Renal cortical epithelial cell (primary cell): ENCODE measurements at places on chromosomes 16 and 17.

GRCh38 chr17:55411463-55411855 is 10.2 kb downstream of the MMD start:
- DNase-seq = no peak

GRCh38 chr17:41865596-41865893 is 322 bp upstream of the KLHL11 start:
- no peak for DNase-seq

GRCh38 chr16:10136916-10137315 is 45.3 kb downstream of the GRIN2A start:
- DNase-seq = no peak

GRCh38 chr16:85550422-85550864 is 62.7 kb upstream of the GSE1 start:
- DNase-seq = no peak

GRCh38 chr17:5135726-5136579 is 20.1 kb downstream of the USP6 start:
- no peak for DNase-seq

DNA sequence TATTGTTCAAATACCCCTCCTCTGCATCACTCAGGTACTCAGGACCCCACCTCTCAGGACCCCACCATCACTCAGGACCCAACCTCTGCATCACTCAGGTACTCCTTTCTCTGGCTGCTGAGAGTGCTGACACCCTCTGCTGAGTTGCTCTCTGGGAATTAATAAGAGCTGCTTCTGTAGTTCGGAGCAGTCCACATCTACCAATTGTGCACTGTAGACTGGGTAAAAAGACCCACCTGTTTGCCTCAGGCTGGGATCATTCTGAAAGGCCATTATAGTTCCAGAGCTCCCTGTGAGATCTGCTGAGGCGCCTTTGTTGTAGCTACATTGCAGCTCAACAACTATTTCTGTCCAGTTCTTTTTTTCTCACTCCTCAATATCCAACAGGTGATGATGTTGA is 276.3 kb upstream of the MYOCD start:
- DNase-seq = no peak

DNA sequence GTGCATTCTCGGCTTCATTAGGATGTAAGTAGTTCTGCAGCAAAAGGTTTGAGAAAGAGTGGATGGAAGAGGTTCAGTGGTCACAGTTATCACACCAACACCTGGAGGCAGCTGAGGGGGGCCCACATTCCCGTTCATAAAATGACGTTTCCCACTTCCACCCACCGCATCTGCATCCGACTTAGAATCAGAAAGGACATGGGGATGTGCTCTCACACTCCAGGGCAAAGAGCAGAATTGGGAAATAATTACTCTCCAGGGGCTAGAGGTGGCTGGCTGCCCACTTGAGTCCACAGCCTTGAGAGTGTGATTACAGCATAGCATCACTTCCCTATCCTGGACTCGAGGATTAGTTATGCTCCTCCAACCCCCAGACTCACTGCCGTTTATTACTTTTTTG is 122.0 kb downstream of the CPPED1 start:
- DNase-seq = no peak

GRCh38 chr16:71762186-71762585 is 37.7 kb upstream of the PHLPP2 start:
- no peak for DNase-seq

DNA sequence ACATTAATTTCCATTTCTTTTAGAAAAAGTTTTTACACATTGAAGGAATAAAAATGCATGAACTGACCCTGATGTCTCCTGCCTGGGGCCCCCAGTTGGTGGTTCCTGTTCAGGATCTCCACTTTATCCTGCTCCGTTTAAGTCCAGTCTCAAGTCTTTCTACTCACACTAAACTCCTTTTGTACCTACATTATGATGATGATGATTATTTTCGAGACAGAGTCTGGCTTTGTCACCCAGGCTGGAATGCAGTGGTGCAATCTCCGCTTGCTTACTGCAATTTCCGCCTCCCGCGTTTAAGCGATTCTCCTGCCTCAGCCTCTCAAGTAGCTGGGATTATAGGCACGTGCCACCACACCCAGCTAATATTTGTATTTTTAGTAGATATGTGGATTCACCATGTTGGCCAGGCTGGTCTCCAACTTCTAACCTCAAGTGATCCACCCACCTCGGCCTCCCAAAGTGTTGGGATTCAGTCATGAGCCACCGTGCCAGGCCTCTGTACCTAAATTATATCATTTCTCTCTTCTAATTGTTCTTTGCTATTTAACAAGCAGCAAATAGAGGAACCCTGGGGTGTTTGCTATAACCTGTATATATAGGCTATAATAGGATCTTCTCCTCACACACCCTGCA is 2.2 kb upstream of the FOXK2 start:
- no peak for DNase-seq

DNA sequence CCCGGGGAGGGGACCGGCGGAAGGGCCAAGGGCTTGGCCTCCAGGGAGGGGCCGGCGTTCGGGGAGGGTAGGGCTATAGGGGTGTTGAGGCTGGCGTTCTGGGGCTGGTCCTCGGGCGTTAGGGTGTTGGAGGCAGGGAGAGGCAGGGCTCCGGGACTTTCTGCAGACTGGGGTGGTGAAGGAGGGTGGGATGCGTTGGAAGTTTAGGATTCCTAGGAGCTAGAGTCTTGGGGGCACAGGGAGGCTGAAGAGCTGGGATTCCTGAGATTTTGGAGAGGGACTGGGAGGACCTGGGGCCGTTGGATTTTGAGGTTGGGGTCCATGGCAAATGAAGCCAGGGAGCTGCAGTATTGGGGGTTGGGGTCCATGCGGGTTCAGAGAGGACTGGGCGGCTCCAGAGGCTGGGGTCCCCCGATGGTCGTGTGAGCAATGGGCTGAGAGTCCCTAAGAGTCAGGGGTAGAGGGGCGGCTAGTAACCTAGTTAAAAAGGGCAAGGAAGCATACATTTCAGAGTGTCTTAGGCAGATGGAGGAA is 740 bp downstream of the NFATC2IP start:
- no peak for DNase-seq

GRCh38 chr16:75379911-75380847 is 53.1 kb downstream of the CFDP1 start:
- no peak for DNase-seq

DNA sequence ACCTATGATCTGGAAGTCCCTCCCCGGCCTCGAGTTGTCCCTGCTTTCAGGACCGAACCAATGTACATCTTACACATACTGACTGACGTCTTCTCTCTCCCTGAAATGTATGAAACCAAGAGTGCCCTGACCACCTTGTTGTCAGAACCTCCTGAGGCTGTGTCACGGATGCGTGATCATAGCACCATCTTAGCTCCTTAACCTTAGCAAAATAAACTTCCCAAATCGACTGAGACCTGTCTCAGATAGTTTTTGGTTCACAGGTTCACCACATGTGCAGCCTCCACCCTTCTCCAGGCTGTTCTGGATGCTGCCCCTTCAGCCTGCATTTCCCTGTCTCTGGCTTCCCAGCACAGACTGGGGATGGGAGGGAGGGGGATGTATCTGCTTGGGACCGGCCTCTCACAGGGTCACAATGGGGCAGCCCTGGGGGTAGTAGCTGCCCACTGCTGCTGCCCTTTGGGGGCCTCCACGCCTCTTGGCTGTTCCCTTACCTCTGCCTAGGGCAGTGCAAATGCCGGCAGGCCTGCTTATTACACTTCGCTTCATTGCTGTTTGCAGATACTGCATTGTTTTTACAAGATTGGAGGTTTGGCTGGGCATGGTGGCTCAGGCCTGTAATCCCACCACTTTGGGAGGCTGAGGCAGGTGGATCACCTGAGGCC is 69.8 kb downstream of the NT5M start:
- DNase-seq = no peak

GRCh38 chr16:535446-536405 is 8.2 kb downstream of the CAPN15 start:
- DNase-seq = peak; percentile 43
